ENCODE measurements at places on chromosomes 6 and 20. TPM values are rescaled to one million over a fixed set of nuclear protein-coding genes. Genes with fewer than 3 reads are reported as not detected.

Gene SPATA25
- 2.9 TPM for total RNA-seq

Gene BMP7
- total RNA-seq, result not detected

Gene GMPR
- 7.8 TPM for total RNA-seq

Gene SPATS1
- not detected for total RNA-seq

- H3K4me3 ChIP-seq, result no peak overlapping the region
- no peak overlapping the region for H3K27ac ChIP-seq
- peaks cover 5% of the 10 kb centered on the region for H3K36me3 ChIP-seq
- no peaks in the 10 kb centered on the region for H3K27me3 ChIP-seq
- DNase-seq, result no peak
Observed at GRCh38 chr6:157645201-157645795, 177.7 kb upstream of the SNX9 start.

DNA sequence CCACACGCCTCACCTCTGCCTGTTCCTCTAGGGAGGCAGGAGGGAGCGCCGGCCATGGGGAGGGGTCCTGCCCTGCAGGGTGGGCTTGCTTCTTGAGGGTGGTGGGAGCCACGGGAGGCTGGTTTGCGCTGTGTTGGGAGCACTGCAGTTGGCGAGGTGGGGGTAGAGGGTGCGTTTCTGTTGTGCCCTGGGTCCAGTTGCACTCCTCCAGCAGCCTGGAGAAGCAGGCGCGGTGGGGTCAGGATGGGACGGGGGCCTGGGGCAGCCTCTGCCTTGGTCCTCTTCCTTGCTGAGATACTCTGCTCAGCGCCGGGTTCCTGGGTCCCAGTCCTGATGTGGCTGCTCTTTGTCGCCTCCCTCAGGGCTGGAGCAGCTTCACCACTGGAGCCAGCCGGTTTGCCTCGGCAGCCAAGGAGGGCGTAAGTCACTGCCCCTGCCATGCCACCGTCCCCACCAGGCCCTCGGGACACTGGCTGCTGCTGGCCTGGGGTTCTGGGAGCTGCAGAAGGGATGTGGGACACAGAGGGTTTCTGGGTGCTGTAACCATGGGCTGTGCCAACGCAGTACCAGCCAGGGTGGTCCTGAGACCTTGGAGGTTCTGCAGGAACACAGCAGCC, 8.4 kb downstream of the ARFGAP1 start:
- no peak for DNase-seq
- no peak overlapping the region for H3K4me3 ChIP-seq
- H3K36me3 ChIP-seq, result peaks cover 23% of the 10 kb centered on the region
- no peaks in the 10 kb centered on the region for H3K27me3 ChIP-seq
- H3K27ac ChIP-seq, result no peak overlapping the region

DNA sequence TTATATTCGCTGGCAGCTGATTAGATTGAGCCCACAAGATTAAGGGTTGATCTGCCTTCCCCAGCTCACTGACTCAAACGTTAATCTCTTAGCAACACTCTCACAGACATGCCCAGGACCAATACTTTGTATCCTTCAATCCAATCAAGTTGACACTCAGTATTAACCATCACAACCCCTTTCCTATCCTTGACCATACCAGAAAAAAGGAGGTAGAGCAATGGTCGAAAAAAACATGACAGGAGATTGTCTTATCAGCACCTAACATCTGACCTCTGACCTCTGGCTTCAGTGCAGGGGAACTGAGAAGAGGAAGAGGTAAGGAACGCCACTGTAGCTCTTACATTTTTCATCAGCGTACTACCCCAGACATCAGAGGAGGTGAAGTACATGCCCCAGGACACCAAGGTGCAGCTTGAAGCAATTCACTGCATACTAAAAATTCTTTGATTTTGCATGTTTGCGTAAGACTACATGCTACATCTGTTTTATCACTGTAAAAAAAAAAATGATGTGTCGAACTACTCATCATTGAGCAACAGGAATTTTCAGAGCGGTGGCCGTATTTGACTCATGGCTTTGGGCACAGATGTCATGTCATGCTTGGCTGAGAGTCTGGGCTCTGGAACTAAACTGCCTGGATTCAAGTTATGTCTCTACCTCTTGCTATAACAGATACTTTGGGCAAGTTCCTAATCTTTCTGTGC, 188.0 kb upstream of the TAB2 start:
- H3K36me3 ChIP-seq, result no peaks in the 10 kb centered on the region
- no peak overlapping the region for H3K27ac ChIP-seq
- no peaks in the 10 kb centered on the region for H3K27me3 ChIP-seq
- peaks cover 21% of the 10 kb centered on the region for H3K4me1 ChIP-seq

DNA sequence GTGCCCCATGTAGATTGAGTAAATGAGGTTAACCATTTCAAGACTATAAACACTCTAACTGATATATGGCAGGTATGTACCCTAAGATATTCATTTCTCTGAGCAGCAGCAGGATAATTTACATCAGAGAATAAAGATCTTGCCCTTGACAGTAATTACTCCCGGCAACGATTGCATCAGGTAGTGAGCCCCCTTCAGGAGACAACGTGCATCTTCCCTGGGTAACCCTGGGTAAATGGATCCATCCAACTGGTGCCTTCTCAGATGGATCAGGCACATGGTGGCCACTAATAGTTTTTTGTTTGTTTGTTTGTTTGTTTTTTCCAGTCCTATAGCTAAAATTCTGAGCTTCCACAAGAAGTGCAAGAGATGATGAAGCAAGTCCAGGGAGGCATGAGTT, 469.4 kb upstream of the SLC35B3 start:
- no peak for DNase-seq
- H3K27ac ChIP-seq, result no peak overlapping the region
- no peaks in the 10 kb centered on the region for H3K36me3 ChIP-seq
- no peak overlapping the region for H3K4me3 ChIP-seq
- H3K4me1 ChIP-seq, result no peaks in the 10 kb centered on the region

- H3K4me1 ChIP-seq, result peaks cover 19% of the 10 kb centered on the region
- DNase-seq, result no peak
- no peak overlapping the region for H3K27ac ChIP-seq
- no peak overlapping the region for H3K4me3 ChIP-seq
Observed at GRCh38 chr6:15841937-15842726, 179.3 kb upstream of the DTNBP1 start.

DNA sequence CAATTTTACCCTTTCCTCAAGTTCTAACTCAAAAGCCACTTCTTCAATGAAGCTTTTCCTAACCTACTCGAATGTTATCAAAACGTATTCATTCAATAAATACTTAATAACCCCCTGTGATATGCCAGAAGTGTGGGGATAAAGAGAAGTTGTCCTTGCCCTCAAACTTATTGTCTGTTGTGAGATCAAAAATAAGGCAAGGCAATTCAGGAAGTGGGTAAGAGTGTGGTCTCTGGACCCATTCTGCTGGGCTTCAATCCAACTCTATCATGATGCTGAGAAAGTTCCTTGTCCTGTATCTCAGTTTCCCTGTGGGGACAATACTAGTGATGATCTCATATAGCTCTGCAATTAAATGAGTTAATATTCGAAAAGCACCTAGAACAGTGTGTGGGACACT, 92.8 kb downstream of the PRDM1 start:
- no peak overlapping the region for H3K4me3 ChIP-seq
- H3K27ac ChIP-seq, result no peak overlapping the region
- H3K36me3 ChIP-seq, result no peaks in the 10 kb centered on the region
- H3K4me1 ChIP-seq, result peaks cover 15% of the 10 kb centered on the region
- no peak for DNase-seq

DNA sequence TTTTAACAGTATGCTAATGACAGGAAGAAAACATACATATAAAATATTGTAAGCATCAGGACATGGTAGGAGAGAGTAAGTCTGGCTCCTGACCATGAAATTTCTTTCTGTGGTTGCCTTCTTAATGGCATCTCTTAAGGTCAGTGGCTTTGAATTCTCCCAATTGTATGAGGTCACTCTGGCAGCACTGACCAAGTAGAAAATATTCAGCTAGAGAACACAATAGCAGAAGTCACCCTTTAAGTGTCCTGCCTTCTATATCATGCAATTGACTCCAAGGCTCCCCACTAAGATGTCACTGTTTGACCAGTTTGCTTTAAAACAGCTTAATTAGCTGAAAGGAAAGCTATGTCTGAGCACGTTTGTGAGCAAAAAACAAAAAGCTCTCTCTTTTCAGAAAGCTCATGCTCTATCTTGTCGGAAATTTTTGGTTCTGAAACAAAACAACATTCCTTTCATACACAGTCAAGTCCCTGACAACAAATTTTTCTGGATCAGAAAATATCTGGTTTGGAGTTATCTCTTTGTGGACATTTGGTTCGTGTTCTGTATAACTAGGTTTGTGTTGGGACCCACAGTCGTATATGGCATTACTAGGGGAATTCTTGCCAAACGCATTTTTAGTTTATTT, 120.9 kb upstream of the IFNGR1 start:
- no peak overlapping the region for H3K4me3 ChIP-seq
- peaks cover 67% of the 10 kb centered on the region for H3K27me3 ChIP-seq
- no peak overlapping the region for H3K27ac ChIP-seq
- peaks cover 1% of the 10 kb centered on the region for H3K4me1 ChIP-seq

DNA sequence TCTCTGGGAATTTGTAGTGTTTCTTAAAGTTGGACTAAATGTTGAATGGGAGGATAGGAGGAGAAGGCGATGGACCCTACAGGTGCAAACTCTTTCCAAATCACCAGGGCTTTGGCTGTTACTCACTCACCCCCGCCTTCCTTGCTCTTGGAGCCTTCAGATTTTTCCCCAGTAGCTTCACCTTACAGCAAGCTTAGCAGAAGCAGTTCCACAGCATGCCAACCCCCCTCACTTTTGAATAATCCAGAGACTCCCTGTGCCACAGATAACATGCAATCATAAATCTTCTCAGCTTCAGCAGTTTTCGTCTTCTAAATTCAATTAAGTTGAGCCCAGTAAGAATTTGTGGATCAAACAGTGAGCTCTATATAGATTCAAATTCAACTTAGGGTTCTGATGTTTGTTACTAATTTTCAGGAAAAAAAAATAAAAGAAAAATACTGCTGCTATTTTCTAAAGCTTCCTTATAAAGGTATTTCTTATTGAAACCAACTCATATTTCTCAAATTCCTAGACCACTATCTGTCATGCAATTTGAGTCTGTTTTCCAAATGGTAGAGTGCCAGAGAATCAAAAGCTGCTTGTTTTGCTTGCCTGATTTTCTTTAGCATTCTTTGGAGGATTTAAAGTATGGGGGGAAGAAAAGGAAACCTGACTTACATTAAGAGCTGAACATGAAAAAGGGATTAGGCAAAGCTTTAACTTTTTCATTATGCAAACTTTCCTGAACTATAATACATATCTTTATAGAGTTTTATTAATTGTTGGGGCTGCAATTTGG, 166.4 kb downstream of the EYA4 start:
- H3K27ac ChIP-seq, result no peak overlapping the region
- H3K27me3 ChIP-seq, result peaks cover 19% of the 10 kb centered on the region
- H3K4me1 ChIP-seq, result no peaks in the 10 kb centered on the region
- H3K36me3 ChIP-seq, result no peaks in the 10 kb centered on the region
- H3K4me3 ChIP-seq, result no peak overlapping the region

GRCh38 chr6:118931436-118931835, 3.5 kb downstream of the MCM9 start:
- no peaks in the 10 kb centered on the region for H3K27me3 ChIP-seq
- DNase-seq, result no peak
- H3K4me1 ChIP-seq, result peaks cover 21% of the 10 kb centered on the region
- peaks cover 17% of the 10 kb centered on the region for H3K36me3 ChIP-seq
- H3K27ac ChIP-seq, result no peak overlapping the region
- H3K4me3 ChIP-seq, result no peak overlapping the region

DNA sequence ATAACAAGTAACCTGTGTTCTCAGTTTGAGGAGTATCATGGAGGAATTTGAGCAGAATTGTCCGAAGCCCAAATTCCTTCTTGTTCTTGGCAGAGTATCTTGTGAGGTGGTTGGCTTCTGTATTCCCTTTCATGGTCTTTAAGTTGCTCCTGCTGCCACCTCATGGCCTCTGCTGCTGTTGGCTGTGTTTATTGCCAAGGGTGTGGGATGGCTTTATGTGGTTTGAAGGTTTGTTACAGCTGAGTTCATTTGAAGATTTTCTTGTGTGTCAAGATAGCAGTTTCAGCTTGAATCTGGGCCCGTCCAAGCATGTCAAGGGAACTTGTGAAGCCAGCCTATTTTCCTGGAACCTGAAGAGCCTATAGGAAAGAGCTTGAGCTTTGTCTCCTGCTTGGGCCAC, 20.2 kb upstream of the TTK start:
- H3K27me3 ChIP-seq, result peaks cover 37% of the 10 kb centered on the region
- no peak overlapping the region for H3K4me3 ChIP-seq
- H3K4me1 ChIP-seq, result no peaks in the 10 kb centered on the region
- DNase-seq, result no peak
- H3K36me3 ChIP-seq, result no peaks in the 10 kb centered on the region

DNA sequence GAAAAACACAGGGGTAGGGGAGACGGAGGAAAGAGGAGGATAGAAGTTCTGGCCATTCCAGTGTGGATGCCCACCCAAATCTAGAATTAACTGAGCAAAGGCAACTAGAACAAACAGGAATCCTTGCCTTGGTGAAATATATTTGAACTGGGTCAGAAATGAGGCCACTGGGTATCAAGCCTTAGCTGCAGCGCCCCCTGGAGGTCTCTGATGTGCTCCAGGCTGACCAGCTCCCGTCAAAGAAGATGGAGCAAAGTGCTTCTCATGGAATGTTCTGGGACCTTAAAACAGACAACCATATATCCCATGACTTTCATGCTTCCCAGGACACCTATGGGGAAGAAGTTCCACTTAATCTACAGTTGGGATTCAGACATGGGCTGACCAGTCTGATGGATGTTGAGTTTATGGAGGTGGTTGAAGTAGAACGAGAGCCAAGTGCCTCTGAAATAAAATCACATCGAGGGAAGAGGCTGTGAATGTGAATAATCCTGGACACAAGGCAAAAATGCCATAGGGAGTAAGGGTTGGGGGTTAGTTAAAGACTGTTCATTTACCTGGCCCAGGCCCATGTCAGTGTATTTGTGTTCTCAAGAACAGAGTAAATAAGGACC, 50.4 kb downstream of the HLA-DPB1 start:
- DNase-seq, result no peak
- H3K36me3 ChIP-seq, result no peaks in the 10 kb centered on the region
- no peaks in the 10 kb centered on the region for H3K4me1 ChIP-seq
- H3K27me3 ChIP-seq, result peaks cover 81% of the 10 kb centered on the region

GRCh38 chr6:21891080-21891479, 297.5 kb downstream of the SOX4 start:
- no peaks in the 10 kb centered on the region for H3K36me3 ChIP-seq
- no peak for DNase-seq
- peaks cover 13% of the 10 kb centered on the region for H3K4me1 ChIP-seq
- H3K27me3 ChIP-seq, result no peaks in the 10 kb centered on the region

DNA sequence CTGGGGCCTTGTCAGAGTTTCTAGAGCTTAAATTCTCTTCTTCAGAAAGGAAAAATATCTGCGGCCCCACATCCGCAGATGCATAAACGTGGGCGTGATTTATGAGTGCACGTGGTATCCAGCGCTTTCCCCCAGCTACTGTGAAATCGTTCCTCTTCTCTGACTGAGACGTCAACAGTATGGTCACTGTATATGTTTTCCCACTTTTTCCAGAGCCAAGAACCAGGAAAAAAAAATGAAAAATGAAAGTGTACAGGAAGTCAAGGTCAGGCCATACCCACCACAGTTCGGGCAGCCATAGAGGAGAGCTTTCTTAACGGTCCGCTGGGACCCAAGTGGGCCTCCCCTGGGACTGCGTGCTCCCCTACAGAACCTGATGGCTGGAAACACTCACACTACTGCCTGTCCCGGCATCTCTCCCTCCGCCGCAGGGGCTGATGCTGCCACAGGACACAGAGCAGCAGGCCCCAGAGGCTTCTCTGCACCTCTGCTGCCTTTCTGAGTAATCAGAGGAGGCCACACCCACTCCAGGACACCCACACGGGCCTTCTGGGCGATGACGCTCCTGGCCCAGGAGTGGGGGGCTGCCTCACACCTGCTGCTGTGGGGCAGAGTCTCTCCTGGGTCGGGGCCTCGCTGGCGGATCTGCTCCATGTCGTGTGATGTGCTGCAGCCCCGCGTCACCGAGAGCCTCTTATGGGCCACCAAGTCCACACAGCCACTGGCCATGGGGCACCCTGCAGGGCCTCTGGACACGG, 16.4 kb upstream of the STX16 start:
- no peaks in the 10 kb centered on the region for H3K36me3 ChIP-seq
- H3K27ac ChIP-seq, result no peak overlapping the region
- no peak for DNase-seq
- no peak overlapping the region for H3K4me3 ChIP-seq
- H3K27me3 ChIP-seq, result no peaks in the 10 kb centered on the region

Data from osteocyte (in vitro differentiated cells).